ENCODE measurements at places on chromosomes 6 and 20.
A peak's percentile ranks its signal among the peaks of the same experiment; 100 is the strongest.

- no peak for DNase-seq
Measured at GRCh38 chr6:31572041-31572911, at the start of gene LTA. Gene LTA (plus strand): TSS chr6:31572289. CDS start chr6:31572743, 454 bp downstream.

DNA sequence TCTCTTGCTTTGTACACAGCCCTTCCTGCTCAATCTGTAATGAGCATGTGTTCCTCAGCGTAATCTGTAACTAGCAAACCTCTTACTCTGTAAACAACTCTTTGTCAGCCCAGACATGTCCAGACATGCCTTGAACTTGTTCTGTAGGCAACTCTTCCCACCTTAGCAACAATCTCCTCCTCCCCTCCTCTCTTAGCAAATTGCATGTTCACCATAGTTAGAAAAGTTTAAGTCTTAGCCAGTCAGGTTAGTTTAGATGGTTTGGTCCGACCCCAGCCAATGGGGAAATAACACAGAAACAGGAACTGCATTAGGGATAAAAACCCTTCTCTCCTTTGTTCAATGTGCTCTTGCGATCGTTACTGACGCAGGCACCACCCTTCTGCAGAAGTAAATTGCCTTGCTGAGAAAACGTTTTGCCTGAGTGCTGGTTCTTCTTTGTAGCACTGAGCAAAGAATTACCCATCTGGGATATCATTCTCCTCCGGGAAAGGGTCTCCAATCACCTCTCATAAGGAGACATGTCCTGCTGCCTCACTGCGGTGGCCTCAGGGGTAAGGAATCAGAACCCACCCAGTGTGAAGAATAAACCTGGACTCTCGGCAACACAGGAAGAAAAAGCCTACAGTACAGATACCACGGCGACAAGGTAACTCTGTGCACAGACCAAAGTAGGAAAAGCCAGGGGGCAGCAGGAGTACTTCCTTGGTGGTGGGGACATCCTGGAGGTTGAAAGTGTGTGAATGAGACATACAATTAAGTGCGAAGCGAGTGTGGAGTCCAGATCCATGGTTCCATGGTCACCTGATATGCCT, 26.2 kb downstream of the PLN start:
- DNase-seq = peak; percentile 46

- DNase-seq = no peak
Measured at GRCh38 chr6:158977382-158977781, 22.6 kb downstream of the RSPH3 start.

- DNase-seq = no peak
Measured at GRCh38 chr6:119308991-119309657, 40.4 kb downstream of the MAN1A1 start.

- no peak for DNase-seq
Measured at GRCh38 chr20:7178004-7178403, 410.5 kb downstream of the BMP2 start.

DNA sequence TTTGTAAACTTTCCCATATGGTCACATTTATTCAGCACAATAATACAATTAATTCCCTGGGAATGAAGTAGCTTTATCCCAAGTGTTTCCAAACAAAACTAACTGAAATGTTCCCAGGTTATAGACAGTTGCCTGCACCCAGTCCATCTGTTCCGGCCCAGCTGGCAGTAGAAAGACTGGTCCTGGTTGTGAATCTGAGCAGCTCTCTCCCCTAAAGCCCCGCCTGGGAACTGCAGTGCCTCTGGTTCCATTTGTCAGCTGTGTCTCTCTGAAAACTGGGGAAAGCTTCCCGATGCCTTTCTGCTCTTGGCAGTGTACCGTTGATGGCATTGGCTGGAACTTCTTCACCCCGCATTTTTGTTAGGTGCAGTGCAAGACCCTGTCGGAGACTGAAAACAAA, 8.7 kb downstream of the MTHFD1L start:
- no peak for DNase-seq

GRCh38 chr20:16007962-16008361, 565.3 kb downstream of the KIF16B start:
- peak; percentile 68 for DNase-seq

DNA sequence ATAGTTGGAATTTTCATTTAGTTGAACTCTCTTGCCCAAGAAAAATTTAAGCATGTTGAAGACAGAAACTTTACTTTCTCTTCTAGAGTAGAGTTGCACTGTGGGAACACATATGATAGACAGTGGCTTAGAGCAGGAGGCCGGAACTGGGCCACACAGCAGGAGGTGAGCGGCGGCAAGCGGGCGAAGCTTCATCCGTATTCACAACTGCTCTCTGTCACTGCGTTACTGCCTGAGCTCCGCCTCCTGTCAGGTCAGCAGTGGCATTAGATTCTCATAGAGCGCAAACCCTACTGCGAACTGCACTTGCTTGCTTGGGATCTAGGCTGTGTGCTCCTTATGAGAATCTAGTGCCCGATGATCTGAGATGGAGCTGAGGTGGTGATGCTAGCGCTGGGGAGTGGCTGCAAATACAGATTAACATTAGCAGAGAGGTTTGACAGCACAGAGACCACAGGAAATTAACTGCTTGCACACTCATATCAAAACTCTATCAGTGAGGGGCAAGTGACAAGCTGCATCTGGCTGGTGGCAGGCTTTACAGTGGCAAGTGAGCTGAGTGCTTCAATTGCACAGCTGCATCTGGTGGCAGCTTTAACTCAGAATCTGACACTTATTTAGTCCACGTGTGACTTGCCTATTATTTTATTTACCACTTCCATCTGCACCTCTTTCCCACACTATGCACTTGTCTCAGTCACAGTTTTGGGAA, 174.9 kb upstream of the C6orf118 start:
- no peak for DNase-seq

DNA sequence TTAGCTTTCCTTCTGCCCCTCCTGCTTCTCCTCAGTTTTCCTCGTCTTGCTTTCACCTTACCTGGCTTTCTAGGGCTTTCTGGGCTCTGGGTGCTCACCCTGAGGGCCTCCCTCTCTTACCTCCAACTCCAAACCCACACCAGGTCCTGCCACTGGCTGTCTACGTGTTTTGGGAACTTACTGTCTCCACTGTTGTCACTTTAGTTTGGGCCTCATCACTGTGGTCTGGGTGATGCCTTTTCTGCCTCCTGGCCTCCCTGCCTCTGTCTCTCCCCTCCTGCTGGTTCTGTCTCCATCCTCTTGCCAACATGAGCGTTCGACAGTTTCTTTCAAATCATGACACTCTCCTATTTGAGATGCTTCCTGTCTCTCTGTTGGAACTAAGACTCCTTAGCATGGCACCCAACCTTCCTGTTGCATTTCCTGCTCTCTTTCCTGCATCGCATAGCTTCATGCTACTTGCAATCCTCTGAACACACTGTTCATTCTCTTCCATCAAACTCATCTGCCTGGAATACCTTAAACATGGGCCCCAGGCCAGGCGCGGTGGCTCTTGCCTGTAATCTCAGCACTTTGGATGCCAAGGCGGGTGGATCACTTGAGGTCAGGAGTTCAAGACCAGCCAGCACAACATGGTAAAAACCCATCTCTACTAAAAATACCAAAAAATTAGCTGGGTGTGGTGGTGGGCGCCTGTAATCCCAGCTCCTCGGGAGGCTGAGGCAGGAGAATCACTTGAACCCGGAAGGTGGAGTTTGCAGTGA, 5.5 kb downstream of the CD40 start:
- no peak for DNase-seq

GRCh38 chr6:145723646-145724045, 11.7 kb downstream of the EPM2A start:
- no peak for DNase-seq

- DNase-seq = no peak
Measured at GRCh38 chr6:130529569-130530149, 163.8 kb downstream of the TMEM200A start.

GRCh38 chr6:40930555-40930954, 108.5 kb downstream of the UNC5CL start:
- DNase-seq = peak; percentile 12

DNA sequence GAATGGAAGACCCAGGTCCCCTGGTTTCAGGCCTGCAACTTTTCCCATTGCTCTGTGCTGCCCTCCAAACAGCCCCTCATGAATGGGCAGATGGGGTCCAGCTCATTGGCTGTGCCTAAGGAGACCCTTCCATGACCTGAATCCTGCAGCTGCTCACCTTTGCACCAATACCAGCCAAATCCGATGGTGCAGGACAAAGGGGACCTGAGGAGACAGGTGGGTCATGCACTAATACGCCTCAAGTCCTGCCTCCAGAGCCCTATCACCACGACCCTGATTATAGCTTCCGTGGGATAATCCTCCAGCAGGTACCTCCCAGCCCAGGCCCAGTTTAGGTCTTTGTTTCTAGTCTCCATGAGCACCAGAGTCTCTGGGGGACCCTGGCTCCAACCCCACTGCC, 16.8 kb downstream of the TREM1 start:
- no peak for DNase-seq

DNA sequence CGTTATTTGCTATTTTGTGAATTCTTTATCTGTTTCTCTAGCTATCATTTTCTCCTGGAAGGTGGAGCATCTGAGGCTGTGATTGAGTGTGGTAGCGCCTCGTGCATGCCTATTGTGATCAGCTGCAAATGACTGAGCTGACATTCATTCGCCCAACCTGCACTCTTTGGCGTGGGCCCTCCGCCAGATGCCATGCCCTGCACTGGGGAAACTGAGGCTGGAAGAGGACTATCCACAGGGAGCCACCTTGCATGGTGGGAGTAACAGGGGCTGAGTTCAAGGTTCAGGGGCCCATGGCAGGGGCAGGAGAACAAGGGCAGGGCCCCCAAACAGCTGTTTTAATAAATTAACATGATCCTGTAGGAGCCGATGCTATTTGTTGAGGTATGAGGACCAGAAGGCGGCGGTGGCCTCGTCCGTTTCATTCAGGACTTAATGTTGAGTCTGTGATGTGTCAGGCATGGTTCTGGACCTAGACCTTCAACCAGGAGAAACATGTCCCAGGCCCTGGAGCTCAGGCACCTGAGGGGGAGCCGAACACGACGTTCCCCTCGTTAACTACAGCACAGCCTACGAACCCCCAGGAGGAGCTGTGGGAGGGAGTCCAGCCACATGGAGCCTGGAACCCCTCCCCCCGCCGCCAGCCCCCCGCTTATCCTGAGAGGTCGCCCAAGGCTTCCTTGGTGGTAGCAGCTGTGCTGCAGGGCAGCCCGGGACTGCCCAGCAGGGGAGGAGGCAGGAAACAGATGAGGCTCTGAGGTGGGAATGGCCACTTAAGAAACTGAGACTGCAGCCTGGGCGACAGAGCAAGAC, 242.9 kb downstream of the CDH4 start:
- no peak for DNase-seq

DNA sequence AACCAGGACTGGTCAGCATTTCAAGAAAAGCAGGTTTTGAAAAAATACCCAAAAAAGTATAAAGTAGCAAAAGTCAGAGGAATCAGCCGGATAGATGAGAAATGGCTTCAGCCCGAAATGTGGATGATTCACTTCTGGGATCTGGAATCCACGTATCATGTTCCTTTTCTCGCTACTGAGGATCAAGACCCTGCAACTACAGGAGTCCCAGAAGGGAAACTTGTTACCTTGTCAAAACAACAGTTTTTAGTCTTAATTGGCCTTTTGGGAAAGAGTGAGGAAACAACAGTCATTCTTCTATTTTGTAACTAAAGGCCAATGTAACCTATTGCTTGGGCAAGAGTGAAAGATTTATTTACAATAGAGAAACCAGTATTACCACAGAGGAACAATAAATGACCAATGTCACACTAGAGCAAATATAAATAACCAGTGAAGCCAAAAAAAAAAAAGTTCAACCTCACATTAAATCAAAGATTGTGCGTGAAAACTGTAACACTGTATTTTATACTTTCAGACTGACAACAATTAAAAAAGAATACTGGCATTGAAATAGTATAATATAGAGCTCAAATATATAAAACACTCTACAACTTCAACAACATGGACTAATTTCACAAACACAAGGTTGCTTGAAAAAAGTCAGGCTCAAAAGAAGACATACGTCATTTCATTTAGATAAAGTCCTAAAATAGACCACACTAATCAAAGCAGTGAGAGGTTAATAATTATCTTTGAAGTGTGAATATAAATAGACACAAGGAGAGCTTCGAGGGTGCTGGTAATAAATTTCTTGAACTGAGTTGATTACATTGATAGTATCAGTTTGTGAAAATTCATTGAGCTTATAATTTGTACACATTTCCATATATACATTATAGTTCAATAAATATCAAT, 116.2 kb downstream of the GFRAL start:
- peak; percentile 60 for DNase-seq

DNA sequence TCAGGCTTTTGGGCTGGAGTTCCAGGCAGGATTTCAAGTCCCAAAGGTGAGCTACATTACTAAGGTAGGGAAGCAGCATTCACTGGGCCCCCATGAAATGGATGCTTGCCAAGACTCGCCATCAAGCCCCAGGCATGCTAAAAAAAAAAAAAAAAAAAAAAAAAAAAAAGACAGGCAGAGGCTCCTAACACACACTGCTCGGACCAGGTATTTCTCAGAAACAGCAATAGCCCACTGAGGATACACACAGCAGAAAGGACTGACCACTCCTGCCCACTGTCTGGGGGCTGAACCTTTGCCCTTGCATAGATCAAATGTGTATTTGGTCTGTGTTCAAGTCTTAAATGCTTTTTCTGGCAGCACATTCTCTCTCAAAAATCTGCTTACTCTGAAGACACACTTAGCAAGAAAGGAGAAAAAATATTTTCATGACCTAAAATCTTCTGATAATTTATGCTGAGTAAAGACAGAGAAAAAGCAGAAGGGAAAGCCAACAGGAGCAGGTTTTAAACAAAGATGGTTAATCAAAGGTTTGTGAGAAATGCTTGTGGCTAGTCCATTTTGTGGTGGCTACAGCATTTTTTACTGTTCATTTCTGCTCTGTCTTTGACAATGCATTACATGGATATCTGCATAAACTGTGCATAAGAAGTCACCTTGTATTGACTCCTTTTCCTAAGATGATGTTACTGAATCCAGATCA, 37.9 kb upstream of the BEND6 start:
- no peak for DNase-seq

DNA sequence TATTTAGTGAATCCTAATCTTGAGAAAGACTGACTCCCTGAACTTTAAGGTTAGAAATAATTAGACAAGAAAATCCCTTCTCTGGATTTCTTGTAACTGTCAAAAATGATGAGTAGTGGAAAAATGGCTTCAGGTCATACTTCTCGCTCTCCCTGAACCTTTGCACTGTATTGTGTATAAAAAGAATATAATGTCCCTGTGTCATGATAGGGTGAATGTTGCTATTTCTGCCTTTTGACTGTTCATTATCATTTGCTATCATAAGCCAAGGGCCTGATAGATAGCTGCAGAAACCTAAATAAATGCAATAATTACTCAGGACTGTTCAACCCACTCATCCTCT, 39.3 kb downstream of the ALDH8A1 start:
- no peak for DNase-seq

DNA sequence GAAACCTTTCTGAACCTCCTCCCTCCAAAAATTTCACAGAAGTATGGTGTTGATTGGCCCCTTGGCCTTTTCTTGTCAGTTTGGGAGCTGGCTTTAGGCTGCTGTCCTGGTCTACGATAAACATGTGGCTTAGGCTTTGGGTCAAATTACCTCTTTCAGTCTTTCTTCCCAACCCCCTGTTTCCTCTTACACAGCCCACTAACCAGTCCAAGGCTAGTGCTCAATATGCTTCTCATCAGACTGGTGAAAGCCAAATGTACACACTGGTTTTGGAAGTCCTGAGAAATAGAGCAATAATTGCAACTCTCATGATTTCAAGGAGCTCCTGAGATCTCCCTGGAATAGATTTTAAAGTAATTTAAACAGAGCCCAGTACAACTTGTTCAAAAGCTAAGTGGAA, 933.7 kb upstream of the GJE1 start:
- no peak for DNase-seq
